AG04449 (cell line): ENCODE measurements at places on chromosomes 11 and 22.

DNA sequence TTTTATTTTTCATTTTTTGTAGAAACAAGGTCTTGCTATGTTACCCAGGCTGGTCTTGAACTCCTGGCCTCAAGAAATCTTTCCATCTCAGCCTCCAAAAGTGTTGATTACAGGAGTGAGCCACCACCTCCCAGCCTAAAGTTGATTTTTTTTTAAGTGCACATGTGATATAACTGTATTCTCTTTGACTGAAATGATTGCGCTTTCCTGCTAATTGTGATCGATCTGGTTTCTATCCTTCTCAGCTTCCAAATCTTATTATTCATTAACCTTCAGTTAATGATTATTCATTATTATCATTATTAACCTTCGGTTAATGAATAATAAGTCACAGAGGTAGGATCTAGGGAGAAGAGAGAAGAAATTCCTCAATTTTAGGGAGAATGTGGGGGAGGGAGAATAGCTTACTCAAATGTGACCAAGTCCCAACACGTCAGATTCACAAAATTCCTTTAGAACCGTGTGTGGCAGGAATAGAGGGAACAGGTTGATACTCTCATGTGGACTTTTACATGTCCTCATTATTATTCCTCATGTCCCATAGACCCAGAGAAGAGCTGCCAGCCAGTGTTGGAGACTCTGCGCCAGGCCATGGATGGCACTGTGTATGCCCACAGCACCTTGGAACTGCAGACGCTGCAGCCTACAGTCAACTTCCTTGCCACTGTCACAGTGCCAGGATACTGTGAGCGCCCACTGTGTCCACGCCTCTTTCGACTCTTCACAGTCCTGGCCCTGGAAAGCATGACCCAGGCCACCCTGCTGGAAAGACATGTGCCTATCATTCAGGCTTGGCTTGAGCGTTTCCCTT is 47.1 kb downstream of the RRP8 start:
- no peak for DNase-seq

DNA sequence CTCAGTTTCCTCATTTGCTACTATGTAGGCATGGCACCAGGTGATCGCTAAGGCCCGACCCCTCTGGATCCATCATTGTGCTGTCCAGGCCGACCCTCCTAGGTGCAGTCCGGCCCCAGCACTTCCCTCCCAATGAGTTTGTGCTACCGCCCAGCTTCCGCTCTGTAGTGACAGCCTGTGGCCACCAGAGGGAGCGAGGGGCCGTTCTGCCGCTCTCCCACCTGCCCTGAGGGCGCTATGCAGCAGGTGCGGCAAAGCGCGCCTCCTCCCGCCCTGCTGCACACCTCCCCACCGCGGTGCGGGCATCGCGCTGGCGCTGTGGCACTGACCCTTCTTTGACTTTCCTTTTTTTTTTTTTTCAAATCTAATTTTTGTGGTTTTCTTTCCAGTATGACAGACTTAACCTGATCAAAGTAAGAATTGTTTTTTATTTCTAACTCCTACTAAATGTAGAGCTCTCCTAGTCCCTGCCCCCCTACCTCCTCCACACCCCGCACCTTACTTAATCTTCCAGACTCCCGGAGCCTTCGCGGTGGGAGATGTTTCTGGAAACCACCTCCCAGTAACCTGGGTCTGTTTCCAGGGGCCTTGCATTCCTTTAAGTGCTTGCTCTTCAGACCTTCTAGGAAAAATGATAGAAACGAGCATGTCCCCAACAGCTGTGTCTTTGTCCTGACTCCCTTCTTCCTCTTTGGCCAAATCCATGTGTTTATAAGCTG is 73.7 kb downstream of the SCN3B start:
- DNase-seq = no peak

- no peak for DNase-seq
Observed at GRCh38 chr11:111870522-111870885, 877 bp downstream of the ALG9 start.

GRCh38 chr11:21262992-21263391 is 593.6 kb downstream of the NELL1 start:
- no peak for DNase-seq

- DNase-seq = no peak
Observed at GRCh38 chr11:125425601-125426000, 70.5 kb downstream of the FEZ1 start.

DNA sequence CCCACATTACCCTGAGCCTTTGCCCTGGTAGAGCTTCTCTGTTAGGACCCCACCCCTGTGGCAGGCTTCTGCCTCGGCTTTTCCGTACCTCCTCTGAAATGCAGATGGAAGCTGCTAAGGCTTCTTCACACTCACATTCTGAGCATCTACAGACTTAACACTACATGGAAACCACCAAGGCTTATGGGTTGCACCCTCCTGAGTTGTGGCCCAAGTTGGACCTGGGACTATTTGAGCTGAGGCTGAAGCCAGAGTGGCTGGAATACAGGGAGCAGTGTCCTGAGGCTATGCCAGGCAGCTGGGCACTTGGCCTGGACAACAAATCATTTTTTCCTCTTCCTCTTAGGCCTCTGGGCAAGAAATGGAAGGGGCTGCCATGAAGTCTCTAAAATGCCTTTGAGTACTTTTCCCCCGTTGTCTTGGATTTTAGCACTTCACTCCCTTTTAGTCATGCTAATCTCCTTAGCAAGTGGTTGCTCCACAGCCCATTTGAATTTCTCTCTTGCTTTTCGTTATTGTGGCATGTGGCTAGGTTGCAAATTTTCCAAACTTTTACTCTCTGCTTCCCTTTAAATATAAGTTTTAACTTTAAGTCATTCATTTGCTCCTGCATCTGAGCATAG is 114.8 kb upstream of the FIBIN start:
- no peak for DNase-seq

DNA sequence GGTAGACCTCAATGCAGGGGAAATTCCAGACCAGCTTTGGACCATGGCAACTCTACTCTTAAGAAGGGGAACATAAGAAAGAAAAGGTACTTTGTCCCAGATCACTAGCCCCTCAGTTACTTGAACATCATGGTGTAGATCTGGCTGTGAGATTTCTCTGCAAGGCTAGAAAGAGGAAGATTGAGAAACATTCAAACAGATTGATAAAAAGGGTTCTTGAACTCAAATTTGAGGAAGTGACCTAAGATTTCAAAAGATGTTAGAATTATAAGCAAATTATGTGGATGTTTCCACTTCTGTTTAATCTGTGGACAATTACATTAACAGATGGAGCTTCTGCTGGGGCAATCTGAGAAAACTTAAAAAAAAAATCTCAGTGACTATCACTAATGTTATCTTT is 21.8 kb upstream of the UPB1 start:
- DNase-seq = no peak

GRCh38 chr11:95229993-95230809 is 801 bp downstream of the SESN3 start:
- no peak for DNase-seq

DNA sequence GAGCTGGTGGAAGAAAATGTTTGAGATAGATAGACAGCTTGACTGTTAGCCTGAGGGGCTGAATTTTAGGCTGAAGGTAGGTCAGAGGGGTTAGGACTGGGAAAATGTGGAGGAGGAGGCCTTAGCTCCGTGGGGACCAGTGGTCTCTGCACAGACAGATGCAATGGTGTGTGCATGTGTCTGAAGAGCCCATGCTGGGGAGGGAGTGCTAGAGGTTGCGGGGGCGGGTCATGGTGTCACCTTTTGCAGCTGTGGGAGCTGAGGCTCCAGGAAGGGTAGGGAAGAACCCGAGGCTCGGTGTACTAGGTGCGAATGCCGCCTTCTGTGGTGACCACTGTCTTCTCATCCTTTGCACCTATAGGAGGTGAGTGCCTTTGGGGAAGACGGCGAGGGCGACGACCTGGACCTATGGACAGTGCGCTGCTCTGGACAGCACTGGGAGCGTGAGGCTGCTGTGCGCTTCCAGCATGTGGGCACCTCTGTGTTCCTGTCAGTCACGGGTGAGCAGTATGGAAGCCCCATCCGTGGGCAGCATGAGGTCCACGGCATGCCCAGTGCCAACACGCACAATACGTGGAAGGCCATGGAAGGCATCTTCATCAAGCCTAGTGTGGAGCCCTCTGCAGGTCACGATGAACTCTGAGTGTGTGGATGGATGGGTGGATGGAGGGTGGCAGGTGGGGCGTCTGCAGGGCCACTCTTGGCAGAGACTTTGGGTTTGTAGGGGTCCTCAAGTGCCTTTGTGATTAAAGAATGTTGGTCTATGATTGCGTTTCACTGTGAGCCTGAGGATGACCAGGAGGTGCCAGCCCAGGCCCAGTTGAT is 1.6 kb downstream of the SDF2L1 start:
- no peak for DNase-seq
